Stimulated activated CD8-positive, alpha-beta memory T cell treated with anti-CD3 and anti-CD28 coated beads, Interleukin-7, amount 100 ng/mL, for 4 hours (primary cell): ENCODE measurements at places on chromosomes 7 and 10.

- no peak for DNase-seq
Measured at GRCh38 chr10:14569274-14570060, 205.2 kb downstream of the FAM107B start.

DNA sequence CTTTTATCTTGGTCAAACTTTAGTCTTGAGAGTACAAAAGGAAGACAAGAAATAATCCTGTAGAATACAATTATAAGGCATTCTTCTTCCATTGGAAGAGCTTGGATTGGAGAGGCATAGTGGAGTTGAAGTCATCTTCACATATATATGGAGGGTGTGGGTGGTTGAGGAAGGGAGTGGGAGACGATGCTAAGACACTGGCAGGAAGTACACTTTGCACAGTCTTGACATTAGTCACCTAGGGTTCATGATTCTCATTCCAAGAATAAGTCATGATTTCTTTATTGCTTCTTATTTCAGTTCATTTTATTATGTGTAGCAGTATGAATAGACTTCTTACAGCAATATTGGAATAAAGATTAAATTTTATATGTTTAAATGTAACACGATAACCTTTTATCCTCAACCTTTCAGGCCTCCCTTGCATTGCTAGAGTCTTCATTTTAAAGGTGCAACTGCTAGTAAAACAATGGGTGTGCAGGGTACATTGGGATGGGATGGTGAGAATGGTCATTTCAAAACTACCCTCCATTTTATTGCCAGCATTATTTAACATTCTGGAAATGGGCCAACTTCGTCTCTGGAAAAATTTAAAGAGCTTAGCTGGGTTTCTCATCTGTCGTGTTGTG lies 12.3 kb upstream of the SLC26A3 start:
- DNase-seq: no peak

GRCh38 chr10:132450825-132451505 lies 54.0 kb downstream of the PWWP2B start:
- no peak for DNase-seq

- DNase-seq: no peak
Measured at GRCh38 chr10:50281210-50281966, 30.1 kb upstream of the ASAH2 start.

DNA sequence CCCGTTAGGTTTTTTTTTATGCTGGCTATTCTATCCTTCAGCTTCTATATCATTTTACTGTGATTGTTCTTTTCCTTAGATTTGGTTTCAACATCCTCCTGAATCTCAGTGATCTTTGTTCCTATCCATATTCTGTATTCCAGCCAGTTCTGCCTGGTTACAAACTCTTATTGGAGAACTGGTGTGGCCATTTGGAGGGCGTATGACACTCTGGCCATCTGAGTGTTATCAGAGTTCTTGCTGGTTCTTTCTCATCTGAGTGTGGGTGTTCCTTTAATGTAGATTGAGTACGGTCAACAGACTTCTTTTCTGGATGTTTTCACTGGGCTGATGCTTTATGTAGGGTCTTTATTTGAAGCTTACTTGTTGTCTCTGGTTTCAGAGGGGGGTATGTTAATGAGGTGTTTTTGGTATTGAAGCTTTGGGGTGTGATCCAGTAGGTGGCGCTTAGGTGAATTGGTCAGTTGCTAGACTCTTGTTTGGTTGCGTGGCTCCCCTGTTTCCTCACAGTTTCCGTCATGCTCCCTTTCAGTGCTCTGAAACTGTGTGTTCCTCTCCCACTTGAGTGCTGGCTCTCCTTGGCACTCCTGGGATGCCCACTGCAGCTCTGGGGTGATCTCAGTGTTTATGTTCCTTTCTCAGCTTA lies 80.7 kb downstream of the FANK1 start:
- no peak for DNase-seq

DNA sequence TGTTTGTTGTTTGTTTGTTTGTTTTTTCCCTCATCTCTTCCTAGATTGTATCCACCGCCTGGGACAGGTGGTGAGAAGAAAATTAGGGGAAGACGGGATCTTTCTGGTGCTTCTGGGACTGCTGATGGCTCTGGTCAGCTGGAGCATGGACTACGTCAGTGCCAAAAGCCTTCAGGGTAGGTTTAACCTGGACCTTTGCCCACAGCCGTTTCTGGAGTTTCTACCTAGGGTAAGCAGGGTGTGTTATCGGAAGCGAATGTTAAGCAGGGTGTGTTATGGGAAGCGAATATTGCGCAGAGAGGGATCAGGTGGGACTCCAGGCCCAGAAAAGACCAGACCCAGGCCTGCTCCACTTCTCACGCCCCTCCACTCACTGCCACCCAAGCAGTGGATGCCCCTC lies 4.7 kb downstream of the CLCN1 start:
- DNase-seq: no peak

GRCh38 chr10:46006219-46006618 lies 24.2 kb downstream of the NCOA4 start:
- no peak for DNase-seq

GRCh38 chr10:31070025-31070424 lies 38.4 kb upstream of the ZNF438 start:
- DNase-seq: no peak

DNA sequence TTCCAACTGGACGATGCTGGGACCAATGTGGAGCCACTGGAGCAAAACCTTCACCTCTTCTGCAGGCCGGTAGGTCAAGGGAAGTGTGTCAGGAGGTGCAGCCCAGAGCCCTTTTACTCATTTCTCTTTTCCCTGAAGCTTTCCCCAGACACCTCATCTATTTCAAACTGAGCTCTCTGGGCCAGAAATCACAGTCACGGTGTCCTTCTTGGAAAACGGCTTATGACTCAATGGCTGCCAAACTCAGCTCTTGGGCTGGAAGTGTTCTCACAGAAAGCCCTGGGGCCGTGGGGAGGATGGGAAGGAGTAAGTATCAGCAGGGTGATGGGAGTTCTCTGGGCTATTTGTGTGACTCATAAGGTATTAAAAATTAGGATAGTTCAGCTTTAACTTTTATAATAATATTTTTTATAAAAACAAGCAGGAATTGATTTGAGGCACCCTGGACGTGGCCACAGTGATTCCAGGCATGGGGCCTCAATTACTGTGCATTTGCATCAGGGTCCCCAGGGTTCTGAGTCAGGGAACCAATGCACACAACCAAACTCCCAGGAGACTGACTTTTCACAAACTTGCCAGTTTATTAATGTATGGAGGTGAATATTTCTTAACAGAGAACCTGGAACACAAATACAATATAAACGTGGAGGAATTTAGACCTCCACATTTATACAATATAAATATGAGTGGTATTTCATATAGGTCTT lies 187.4 kb upstream of the TMEM72 start:
- DNase-seq: no peak

- DNase-seq: no peak
Measured at GRCh38 chr7:10845225-10845624, 128.4 kb upstream of the PHF14 start.

GRCh38 chr10:46552526-46553237 lies 3.8 kb downstream of the GPRIN2 start:
- DNase-seq: no peak

DNA sequence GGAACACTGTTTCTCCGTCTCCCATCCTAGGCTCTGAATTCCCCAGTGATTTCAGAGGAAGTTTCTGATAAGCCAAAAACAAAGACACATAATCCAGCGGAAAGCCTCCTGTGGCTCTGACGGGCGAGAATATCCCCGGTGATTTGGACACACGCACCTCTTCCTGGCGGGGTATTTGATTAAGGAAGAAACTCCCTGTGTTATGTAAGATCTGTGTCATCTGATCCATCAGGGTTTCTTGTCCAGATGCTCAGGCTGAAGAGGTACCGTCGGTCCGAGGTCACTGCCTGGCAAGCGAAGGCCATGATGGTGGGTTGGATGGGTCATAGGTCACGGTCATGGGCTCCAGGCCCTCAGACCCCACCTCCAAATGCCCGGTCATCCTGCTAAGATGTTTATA lies 39.6 kb upstream of the DNAJB6 start:
- DNase-seq: no peak

DNA sequence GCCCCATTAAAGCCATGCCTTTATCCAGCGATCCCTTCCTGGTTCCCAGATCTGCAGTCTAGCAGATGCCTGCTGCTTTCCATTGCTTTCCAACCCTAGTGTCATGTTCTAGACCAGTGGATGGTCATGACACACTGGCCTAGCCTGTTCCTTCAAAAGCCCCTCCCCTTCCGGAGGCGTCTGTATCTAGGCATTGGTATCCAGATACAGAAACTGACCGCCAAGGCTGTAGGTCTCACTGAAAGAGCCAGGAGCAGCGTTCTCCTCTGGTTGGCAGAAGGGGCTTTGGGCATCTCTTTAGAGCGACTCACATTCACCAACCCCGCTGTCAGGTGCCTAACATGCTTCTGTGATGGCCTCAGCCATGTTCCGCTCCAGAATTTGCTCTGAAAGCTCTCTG lies 22.6 kb downstream of the JCAD start:
- DNase-seq: no peak

GRCh38 chr10:96789571-96790108 lies 42.5 kb upstream of the LCOR start:
- DNase-seq: no peak

GRCh38 chr7:151883857-151884256 lies 6.9 kb upstream of the PRKAG2 start:
- DNase-seq: no peak

DNA sequence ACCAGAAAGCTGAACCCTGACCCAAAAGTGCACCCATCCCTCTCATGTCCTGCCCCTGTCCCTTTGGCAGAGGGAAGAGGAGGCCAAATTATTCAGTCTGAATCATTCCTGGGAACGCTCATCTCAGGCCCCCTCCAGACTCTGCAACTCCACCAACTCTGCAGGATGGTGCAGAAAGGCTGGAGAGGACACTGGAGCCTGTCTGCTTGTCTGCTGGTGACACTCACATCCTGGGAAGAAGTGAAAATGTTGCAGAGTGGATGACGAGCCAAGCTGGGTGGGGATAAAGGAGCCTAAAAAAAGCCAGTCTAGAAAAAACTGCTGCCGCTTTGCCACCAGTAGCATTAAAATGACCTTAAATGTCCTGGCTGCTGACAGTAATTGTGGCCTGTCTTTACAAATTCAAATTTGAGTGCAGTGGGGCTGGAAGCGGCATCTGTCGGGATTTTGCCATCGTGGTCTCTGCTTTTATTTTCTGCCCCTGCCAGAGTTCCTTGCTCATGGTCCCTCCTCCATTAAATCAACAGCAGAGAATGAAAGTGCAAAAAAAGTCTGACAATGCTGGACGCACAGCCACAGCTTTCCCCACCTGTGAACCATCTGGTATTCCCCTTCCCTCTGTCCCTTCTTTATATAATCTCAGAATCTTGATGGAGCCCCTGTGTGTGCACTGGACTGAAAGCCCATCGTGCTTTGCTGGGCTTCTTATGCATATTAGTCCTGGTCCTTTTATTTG lies 63.9 kb downstream of the STK17A start:
- no peak for DNase-seq

GRCh38 chr7:91185771-91186170 lies 78.5 kb upstream of the FZD1 start:
- no peak for DNase-seq

- DNase-seq: no peak
Measured at GRCh38 chr7:157018997-157019608, 8.6 kb upstream of the MNX1 start.

DNA sequence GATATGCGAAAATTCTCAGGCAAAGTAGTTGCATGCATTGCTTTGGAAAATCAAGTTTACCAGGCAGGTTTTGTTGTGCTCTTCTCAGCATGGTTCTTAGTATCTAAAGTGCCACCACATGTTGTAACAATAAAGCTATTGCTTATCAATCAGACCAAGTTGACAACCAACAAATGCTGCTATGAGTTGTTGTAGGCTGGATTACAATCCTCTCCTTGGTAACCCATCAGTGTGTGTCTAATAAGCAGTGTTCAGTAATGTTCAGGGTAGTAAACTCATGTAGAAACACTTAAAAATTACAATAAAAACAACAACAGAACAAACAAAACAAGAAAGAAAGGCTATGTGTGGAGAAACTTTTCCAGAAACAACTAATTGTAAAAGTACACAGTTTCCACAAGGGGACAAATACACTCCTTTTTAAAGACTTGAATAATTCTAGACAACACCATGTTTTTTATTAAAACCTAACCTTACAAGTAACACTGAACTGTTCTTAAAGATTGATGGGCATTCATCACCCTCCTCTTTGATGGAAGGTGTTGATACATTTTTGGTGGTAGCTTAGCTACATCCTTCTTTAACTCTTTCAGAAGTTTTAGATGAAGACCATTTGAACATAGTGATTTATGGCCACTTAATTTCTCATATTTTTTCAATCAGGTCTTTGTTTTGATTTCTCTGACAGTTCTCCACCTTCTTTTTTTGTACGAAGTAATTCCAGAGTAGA lies 370.9 kb upstream of the SEMA3A start:
- DNase-seq: no peak

DNA sequence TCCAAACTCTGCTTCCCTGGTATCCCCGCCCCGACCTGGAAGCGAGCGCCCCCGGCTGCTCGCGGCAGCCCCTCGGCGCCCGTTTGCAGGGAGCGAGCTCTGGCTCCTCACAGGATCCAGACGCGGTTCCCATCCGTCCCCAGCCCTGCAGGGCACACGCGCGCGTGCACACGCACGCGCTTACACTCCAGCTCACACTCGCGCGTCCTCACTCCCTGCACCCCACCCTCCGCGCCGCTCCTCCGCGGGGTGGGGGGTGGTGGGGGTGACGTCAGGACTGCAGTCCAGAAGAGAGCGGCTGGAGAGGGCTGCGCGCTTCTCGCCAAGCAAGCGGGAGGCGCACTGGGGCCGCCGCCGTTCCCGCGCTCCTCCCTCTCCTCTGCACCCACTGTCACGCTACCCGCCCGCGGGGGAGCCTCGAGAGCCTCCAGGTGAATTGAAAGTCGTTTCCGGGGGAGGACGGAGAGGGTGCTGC lies 255.6 kb downstream of the OTUD1 start:
- DNase-seq: no peak

GRCh38 chr10:107139237-107139636 lies 25.3 kb downstream of the SORCS1 start:
- no peak for DNase-seq

DNA sequence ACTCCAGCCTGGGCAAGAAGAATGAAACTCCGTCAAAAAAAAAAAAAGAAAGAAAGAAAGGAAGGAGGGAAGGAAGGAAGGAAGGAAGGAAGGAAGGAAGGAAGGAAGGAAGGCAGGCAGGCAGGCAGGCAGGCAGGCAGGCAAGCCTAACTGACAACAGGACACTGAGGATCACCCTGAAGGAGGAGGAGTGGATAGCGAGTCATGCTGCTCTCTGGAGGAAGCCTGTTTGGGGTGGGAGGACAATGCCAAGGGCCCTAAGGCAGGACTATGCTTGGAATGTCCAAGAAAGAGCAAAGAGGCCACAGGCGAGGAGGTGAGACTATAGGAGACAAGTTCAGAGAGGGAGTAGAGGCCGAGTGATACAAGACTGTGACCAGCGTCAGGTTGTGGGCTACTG lies 107.0 kb upstream of the PARD3 start:
- DNase-seq: no peak

GRCh38 chr7:50351267-50351666 lies 46.8 kb downstream of the IKZF1 start:
- DNase-seq: no peak

- DNase-seq: no peak
Measured at GRCh38 chr10:35447693-35448407, 111.5 kb downstream of the CCNY start.

DNA sequence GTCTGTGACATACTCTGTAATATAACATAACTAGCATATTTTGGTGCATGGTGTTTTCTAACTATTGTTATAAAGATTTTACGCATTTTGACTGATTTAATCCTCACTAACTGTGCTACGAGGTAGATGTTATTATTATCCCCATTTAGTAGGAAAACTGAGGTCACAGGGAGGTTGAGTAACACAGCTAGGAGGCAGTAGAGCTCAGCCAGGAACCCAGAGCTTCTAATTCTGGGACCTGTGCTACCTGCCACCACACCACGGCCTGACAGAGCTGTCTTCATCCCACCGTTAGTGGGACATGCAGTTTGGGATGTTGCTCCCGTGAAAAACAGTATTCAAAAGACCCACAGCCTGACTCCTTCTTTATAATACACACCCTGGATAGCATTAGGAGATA lies 962.5 kb downstream of the CNTNAP2 start:
- no peak for DNase-seq
